ENCODE measurements at places on chromosomes 3 and 15. TPM values are rescaled to one million over a fixed set of nuclear protein-coding genes. Genes with fewer than 3 reads are reported as not detected.
A peak's percentile ranks its signal among the peaks of the same experiment; 100 is the strongest.

DNA sequence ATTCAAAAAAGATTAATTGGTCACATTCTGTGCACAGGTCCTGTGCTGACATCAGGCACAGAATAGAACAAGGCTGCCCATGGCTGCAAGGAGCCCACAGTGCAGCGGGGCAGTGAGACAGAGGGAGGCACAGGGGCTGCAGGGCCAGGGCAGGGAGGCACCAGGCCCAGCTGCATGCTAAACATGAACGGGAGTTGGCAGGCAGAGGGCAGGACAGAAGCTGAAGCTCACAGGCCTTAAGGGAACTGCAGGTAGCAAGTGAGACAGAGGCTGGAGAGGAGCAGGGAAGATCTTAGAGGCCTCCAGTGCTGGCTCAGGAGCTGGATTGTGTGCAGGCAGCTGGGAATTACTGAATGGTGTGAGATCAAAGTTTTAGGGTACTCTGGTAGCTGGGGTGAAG is 26.2 kb downstream of the IDH3A start:
- DNase-seq = no peak

- no peak for DNase-seq
Observed at GRCh38 chr15:69751566-69751965, 298.9 kb downstream of the RPLP1 start.

DNA sequence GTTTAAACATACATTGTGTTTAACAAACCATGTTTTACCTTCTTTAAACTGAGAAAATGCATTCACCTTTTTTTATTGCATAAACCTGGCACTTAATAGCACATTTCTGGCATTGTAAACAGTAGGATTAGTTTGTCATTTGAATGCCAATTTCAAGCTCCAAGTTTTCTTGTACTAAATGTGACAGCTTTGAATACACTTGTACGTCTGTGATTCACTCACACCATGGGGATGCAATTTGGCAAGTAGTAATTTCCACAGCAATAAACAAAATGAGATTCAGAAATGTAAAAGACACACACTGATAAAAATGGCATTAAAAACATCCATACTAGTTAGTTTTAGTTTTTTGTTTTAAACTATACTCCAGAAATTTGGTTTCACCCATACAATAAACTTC is 598.9 kb downstream of the SI start:
- no peak for DNase-seq

DNA sequence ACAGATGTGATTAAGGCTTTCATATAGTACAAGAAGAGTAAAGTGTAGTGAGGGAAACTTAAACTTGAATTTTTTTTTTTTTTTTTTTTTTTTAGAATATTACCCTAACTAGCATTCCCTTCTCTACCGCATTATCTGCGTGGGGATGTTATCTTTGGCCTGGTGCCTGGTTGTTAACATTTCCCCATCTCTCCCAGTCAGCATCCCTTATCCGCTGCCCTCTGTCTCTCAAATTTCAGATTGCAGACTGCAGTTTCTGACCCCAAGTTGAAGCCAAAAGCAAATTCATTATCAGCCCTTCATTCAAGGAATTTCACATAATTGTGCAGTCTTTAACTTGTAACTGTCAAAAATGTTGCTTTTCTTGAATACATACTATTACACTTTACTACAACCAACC is 353.0 kb downstream of the PLOD2 start:
- peak; percentile 33 for DNase-seq

DNA sequence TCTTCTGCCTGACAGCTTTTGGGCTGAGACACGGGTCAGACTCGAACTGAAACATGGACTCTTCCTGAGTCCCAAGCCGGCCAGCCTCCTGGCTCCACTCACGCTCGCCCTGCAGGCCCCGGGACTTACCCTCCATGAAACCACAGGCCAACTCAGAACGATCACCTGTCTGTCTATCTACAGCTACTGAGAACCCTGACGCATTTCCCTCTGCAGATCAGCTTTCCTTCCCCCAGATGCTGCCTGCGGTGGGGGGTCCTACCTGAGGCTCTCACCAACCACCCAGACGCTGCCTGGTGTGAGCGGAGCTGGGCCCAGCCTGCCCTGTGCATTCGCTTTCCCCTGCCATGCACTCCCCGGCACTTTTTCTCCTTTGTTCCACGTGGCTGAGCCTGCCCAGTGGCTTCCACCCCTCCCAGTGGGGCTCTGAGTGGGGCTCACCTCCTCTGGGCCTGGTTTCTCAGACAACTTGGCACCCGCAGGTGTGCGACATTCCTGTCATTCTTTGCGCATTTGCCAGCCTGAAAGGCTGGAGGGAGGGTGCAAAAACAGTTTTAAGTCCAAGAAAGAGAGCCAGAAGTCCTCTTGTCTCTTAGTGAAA is 60.2 kb downstream of the PLXNA1 start:
- no peak for DNase-seq

CA12 gene
- 194 TPM for total RNA-seq

DNA sequence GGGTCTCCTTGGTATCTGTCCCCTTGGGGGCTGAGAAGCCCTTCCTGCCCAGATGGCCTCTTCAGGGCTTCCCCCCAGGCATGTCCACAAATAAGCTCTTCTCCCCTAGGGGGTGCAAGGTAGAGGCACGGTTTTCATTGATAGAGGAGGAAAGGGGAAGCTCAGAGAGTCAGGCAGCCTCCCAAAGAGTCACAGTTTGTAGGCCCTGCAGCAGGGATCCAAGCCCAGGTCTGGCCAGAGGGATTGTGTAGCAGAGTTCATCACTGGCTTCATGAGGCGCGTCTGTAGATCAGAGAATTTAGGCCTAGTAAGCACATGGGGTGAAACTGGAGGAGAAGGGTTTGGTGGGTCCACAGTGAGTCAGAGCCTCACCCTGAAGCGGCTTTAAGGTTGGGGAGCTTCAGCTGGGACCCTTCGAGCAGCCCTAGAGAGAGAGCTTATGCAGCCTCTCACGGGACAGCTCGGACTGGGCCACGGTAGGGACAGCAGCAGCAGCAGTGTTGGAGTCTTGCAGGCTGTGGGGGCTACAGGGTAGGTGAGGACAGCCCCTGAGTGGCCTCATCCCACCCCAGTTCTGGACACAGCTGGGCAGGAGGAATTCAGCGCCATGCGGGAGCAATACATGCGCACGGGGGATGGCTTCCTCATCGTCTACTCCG is 37.5 kb upstream of the ESYT3 start:
- DNase-seq = no peak

DNA sequence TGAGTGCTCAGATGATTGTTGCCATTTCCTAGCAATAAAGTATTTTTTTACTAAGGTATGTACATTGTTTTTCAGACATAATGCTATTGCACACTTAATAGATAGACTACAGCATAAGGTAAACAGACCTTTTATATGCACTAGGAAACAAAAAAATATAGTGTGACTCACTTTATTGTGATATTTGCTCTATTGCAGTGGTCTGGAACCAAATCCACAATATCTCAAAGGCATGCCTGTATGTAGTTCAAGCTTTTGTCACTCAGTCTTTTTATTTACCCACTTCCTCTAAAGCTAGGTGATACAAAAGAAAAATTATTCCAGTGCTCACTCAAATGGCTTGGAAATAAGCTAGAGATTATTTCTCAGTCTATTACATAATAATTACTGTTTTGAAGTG is 209.9 kb upstream of the VEPH1 start:
- DNase-seq = no peak

DNA sequence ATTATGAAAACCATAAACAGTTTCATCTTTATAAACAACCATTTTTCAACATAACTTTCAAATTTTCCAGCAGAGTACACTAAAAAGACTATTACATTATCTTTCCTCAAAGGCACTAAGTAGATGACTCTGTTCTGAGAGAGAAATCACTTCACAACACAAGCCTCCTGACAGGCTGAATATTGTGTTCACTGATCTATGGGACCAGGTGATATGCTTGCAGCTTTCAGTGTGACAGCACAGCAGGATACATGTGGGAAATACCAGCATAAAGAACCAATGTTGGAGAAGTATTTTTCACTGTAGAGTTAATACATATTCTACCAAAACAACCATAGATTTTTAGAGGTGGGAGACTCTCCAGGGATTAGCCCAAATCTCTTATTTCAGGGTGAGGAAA is 350.6 kb downstream of the PLCL2 start:
- no peak for DNase-seq

GRCh38 chr3:23945663-23945912 is 502 bp downstream of the NR1D2 start:
- DNase-seq = no peak
